ENCODE measurements at places on chromosomes 1 and 21.

GRCh38 chr21:36478207-36478701, 1.7 kb downstream of the CLDN14 start:
- no peak for DNase-seq

DNA sequence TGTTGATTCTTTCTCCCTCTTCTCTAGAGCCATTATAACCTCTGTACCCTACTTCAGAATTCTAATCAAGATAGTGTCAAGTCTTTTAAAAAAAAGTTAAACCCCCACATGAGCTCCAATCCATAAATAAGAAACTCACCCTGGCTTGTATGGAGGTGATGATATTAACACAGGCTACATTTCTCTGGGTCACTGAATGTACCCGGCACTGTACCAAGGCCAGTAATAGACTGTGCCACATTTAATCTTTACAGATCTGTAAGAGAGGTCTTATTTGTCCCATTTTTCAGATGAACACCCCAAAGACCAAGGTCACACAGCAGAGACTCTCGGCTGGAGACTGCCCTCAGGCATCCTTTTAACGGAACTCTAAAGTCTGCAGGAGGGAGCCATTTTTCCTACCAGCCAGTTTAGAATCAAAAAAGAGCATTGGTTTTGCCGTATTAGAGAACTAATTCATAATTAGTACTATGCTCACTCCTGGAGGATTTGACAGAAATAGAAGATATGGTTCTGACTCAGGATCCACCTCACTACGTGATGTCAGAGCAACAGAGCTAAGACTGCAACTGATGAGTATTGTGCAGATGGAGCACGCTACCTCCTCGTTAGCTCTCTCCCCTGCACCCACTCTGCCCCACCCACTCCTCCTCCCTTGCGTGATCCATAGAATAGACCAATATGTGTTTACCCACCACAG, 217.2 kb upstream of the HOOK1 start:
- DNase-seq, result no peak

DNA sequence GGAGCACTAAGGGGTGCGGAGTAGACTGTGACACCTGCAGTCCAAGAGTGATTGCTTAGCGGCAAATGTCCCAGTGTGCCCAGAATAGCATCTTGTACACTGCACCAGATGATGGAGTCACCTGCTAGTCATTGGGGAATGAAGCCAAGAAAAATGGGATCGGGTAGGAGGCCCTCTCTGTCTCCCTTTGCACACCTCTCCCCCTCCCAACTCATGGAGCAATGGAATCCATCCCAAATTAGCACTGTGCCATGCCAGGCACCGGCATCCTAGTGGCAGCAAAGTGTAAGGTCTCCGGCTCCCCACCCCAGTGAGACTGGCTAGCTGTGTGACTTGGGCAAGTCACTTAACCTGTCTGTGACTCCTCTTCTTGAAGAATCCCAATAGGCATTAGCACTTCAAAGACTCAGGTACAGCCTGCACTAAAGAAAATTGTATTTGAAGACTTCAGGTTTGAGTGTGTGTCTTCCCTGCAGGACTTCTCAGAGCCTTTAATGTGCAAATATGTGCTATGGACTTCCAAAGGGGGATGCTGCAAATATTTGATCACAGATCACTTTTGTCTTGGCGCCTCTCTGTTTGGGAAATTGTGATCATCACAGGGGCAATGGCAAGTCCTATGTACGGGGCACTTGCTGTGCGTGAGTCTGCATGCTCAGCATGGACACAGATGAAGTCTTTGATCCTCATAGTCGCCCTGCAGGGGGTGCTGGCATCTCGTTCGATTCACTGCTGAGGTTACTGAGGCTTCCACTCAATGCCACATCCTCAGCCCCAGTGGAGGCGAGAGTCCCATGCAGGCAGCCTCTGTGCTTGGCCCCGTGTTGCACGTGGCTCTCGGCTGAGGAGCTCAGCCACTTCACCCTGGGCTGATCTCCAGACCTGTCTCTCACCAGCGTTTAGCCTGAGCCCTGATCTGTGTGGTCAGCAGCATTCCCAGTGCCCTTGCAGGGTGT, 272.9 kb upstream of the C1orf174 start:
- peak; percentile 54 for DNase-seq

GRCh38 chr1:88867743-88868521, 23.4 kb downstream of the GTF2B start:
- no peak for DNase-seq

- DNase-seq, result no peak
Observed at GRCh38 chr1:146029117-146029516, 7.6 kb upstream of the HJV start.

DNA sequence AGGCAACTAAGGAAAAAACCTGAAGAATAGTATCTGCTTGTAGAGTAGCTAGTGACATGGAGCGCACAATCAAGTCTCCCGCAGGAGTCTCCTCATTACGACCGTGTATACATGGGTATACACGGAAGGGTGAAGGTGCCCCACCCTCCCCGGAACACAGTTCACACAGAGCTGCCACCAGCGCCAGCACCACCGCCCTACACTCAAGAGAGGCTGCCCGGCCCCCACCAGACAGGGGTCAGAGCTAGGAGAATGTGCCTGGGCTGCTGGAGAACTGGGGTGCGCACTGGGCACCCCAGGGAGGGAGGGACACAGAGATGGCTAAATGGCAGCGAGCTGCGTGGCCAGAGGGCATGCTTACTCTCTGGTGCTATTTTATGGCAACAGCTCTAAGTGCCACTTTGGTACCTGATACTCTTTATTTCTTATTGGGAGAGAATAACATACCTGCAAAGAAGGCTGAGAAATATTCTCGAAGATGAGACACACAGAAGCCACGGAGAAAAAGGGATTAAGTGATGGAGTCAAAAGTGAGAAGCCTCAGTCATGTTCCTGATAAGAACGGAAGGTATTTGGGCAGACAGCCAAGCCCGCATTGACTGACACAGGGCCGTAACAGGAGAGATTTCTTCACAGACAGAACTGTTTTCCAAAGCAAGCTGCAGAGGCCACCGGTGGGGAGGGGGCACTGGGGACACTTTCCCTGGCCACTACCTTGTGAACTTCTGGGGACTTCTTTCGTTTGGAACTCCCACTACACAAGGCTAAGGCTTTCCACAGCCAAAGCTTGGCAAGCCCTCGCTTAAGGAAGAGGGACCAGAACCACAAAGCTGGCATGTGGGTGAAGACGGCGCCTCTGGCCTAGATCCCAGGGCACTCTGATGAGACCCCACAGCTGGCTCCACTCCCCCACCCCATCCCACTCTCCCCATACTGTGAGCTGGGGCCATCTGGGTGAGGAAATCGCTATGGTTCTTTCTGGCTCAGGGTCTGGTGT, 108.0 kb downstream of the PGBD5 start:
- no peak for DNase-seq

- DNase-seq, result peak; percentile 28
Observed at GRCh38 chr1:156868341-156868740, 7.7 kb downstream of the NTRK1 start.

DNA sequence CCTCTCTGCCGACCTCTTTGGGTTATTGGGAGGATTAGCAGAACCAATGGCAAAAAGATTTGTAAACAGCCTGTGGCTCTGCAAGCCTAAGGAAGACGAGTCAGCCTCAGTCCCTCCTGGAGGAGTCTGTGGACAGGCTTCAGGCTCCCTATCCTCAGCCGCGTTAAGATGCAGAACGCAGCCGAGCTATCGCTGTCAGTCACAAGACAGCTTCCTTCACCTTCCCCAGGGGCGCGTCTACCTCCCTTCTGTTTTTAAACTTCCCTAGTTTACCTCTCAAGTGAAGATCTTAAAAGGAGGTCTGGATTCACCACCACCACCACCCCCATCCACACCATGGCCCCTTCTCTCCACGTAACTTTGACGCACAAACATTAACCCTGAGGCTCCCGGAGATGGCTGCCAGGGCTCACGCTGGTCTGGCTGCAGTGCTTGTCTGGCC, 738 bp downstream of the CAMK1G start:
- no peak for DNase-seq
